Left renal cortex interstitium (tissue), 4 donors: ENCODE measurements at places on chromosomes 7 and 10.

- DNase-seq = peak; percentile 23
Measured at GRCh38 chr7:22039670-22040069, 94.0 kb upstream of the CDCA7L start.

DNA sequence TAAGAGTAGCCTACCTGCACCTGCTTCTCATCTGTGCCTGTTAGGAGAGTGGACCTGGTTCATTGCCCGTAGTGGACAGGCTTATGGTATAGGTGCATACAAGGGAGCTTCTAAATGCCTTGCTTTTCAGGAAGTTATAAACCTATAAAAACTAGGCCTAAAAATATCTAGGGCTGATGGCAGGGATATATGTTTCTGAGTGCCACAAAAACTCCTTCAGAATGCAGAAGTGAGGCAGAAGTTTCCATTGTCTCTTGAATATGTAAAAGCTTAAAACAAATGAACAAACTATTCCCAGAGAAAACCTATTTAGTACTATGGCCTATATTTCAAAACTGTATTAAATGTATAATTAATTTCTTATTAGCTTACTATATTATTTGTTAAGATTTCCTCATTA, 91.8 kb downstream of the RNLS start:
- no peak for DNase-seq

DNA sequence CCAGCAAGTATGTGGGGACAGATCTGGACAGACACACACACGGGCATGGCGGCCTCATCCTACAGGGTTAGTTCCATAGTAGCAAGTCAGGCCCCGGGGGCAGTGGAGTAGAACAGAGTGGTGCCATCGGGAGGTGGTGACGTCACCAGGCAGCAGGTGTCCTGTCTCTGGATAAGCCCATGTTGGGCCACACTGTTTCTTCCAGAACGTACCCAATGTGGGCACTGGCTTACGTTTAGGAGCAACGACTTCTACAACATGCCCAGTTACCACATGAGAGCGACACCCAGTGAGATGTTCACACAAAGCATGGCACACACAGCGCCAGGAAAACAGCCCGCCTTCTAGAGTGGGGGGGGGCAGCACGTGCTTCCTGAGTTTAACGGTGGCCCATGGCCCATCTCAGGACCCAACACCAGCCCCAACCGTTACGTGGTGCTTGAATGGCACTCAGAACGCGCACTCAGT, 67.8 kb downstream of the CTBP2 start:
- DNase-seq = no peak

GRCh38 chr10:125556882-125557281, 126.1 kb downstream of the TEX36 start:
- DNase-seq = no peak

DNA sequence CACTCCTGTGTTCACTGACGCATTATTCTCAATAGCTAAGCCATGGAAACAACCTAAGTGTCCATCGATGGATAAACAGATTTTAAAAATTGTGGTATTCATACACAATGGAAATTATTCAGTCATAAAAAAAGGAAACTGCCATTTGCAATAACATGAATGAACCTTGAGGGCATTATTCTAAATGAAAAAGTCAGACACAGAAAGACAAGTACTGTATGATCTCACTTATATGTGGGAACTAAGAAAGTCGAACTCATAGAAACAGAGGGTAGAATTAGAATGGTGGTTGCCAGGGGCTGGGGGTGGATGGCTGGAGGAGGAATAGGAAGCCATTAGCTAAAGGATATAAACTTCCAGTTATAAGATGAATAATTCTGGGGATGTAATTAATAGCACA, 71.8 kb downstream of the JAZF1 start:
- DNase-seq = no peak

- no peak for DNase-seq
Measured at GRCh38 chr10:43958964-43959363, 310.3 kb upstream of the ZNF32 start.

- no peak for DNase-seq
Measured at GRCh38 chr7:96416116-96416515, 94.2 kb upstream of the SLC25A13 start.

- no peak for DNase-seq
Measured at GRCh38 chr10:52185256-52185655, 128.8 kb upstream of the DKK1 start.

DNA sequence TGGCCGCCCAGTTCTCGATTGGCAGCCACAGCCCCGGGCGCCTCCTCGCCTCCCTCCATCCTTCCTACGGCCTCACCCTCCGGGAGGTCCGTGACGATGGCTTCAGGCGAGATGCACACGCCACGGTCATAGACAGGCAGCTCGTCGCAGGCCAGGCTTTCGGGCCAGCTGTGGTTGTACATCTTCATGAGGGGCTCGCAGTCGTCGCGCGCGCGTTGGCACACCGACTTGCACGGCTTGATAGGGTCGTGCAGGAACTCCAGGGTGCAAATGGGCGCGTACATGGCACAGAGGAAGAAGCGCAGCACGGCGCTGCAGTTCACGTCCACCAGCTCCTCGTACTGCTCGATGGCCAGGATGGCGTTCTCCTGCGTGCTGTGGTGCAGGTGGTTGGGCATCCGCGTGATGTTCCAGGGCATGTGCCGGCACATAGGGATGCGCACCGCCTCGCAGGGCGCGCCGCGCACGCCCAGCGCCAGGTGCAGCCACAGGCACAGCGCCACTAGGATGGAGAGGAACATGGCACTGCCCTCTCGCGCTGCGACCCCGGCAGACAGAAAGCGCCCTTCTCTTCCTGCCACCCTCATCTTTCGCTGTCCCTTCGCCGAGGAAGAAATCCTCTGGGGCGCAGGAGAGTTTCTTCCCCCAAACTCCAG, 472 bp downstream of the SFRP4 start:
- peak; percentile 18 for DNase-seq

- no peak for DNase-seq
Measured at GRCh38 chr7:105885387-105886111, 9.2 kb upstream of the ATXN7L1 start.

DNA sequence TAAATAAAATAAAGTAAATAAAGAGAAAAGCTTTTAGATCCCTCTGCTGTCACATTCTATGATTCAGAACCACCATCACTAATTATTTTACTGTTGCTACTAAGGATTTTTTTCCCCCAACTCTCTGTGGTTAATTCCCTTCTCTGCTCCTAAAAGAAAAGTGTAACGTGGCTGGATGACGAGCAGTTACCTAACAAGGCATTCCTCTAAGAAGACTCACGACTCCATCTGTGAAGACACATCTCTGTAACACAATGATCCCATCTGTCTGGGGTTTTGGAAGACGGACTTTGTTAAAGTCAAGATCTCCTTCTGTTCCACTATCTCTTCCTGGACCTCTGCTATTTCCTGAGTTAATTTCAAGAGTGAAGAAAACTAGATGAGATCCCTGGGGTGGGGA, 179.9 kb downstream of the SFMBT2 start:
- no peak for DNase-seq

- DNase-seq = no peak
Measured at GRCh38 chr10:88477343-88478085, 105.6 kb downstream of the RNLS start.
